ENCODE measurements at places on chromosomes 11 and 22.

- DNase-seq: no peak
Observed at GRCh38 chr11:130488848-130489584, 40.6 kb downstream of the ADAMTS15 start.

- no peak for DNase-seq
Observed at GRCh38 chr11:945986-946385, 20.3 kb downstream of the AP2A2 start.

DNA sequence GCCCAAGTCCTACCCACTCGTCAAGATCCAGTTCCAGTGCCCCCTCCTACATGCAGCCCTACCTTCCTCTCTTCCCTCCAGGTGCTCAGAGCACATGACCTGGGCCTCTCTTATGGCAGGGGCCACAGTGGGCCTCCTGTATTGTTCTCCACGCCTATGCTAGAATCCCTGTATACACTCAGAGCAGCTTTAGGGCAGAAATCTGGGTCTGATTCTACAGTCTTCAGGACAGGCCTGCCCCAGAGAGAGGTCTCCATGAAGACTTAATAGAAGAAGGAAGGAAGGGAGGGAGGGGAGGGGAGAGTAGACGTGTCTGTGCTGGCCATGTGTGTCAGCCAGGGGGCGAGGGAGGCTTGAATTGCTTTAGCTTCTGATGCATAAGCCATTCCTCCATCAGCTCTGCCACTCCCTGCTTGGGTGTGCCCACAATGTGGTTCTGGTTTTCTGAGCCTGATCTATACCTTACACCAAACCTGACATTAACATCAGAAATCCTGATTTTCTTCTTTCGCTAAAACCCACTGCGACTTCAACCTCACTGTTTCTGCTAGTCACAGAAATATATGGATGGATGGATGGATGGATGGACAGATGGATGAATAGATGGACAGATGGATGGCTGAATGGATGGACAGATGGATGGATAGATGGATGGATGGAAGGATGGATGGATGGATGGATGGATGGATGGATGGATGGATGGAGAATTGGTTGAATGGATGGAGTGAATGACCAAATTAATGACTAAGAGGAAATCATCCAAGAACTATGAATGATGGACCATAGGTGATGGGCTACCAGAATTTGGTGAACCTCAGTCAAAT, 56.6 kb upstream of the PRDM11 start:
- no peak for DNase-seq

DNA sequence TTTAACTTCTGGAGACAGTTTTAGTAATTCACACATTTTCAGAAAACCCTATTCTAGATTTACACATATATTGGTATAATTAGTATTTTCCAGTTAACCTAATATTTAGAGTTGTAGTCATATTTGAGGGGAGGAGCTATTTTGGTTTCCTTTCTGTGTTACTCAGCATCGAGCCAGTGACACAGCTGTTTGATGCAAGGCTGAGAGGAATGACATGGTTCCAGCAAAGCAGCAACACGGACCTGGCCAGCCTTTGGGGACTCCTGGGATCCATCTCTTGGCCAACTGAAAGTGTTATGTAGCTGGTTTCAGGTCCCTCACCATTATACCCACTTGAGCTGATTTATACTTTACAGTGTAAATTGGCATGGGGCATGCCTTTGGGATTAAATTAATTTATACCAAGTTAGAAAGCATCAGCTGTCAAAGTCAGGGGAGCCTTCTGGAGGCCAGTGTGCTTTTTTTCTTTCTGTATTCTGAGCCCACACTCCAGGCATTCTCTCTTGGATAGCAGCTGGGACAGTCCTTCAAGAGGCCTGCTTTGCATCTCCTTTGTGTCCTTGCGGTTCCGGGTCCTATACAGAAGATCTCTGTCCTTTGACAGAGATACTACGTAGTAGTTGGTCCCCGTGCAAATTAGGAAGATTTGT, 91.3 kb upstream of the SLC25A18 start:
- no peak for DNase-seq

All from activated CD4-positive, CD25-positive, alpha-beta regulatory T cell treated with anti-CD3 and anti-CD28 coated beads, Interleukin-2, amount 50 U/mL, for 72 hours (primary cell).